ENCODE measurements at places on chromosomes 3 and 15. TPM values are rescaled to one million over a fixed set of nuclear protein-coding genes. Genes with fewer than 3 reads are reported as not detected.

DNA sequence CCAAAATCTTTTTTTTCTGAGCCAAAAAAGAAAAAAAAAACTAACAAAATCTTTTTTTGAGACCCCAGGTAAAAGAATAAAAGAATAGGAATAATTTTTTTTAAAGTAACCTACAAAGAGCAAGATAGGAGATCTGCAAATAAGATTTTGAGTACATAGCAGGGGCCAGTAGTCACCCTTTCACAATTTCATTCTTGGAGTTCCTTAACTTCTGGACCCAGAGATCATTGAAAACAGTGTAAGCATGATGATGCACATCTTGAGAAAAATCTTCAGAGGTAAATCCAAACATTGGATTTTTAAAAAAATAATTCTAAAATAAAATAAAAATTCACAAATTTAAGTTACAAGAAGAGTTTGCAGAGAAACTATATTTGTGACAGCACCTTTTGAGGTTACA, 18.8 kb downstream of the TFRC start:
- no peaks in the 10 kb centered on the region for H3K4me1 ChIP-seq
- DNase-seq = no peak
- H3K4me3 ChIP-seq = no peak overlapping the region
- H3K27me3 ChIP-seq = no peaks in the 10 kb centered on the region
- H3K36me3 ChIP-seq = peaks cover 96% of the 10 kb centered on the region
- peak overlapping the region; percentile 15 for H3K27ac ChIP-seq

The TRH gene
- not detected for total RNA-seq

DNA sequence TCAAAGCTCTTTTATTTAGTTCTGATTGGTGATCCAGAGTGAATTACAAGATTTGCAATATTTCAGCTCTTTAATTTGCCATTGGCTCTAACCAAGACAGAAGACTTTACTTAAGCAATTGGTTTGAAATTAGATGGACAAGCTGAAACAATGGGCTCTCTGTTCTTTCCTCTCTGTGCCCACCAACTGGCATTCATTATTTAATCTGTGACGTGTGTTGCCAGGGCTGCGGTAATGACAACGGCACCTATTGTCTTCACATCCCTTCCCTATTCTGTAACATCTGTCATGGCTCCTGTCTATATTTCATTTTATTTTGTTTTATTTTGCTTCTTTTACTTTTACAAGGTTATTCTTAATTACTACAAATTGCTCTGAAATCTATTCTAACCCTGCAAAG, 33.9 kb downstream of the PLD1 start:
- DNase-seq = no peak
- H3K27me3 ChIP-seq = peaks cover 1% of the 10 kb centered on the region
- no peak overlapping the region for H3K27ac ChIP-seq
- H3K4me3 ChIP-seq = no peak overlapping the region
- no peaks in the 10 kb centered on the region for H3K36me3 ChIP-seq
- H3K4me1 ChIP-seq = no peaks in the 10 kb centered on the region

GRCh38 chr15:58931987-58932588, 1.4 kb downstream of the SLTM start:
- H3K27ac ChIP-seq = peak overlapping the region; percentile 97
- H3K36me3 ChIP-seq = peaks cover 28% of the 10 kb centered on the region
- peak overlapping the region; percentile 99 for H3K4me3 ChIP-seq
- DNase-seq = peak; percentile 3
- no peaks in the 10 kb centered on the region for H3K27me3 ChIP-seq

DNA sequence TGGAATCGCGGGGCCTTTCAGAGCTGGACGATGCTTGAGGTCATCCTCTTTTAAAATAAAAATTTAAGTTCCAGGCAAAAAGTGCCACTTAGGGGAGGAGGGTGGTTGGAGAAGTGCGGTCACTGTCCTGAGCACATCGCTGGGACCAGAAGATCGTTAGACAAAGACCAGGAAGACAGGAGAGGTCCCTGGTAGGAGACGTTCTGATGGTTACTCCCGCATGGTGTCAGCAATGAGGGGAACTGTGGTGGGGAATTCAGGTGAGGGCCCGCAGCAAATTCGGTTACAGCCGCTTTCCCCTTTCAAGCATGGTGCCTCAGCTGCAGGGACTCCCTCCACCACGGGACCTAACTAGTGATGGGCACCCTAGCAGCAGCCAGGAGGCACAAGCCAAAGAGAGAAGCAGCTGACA, 1.0 kb upstream of the ISY1 start:
- peak; percentile 53 for DNase-seq
- H3K27ac ChIP-seq = peak overlapping the region; percentile 98
- no peaks in the 10 kb centered on the region for H3K27me3 ChIP-seq
- H3K36me3 ChIP-seq = peaks cover 28% of the 10 kb centered on the region
- peak overlapping the region; percentile 98 for H3K4me3 ChIP-seq

The TRAIP gene
- total RNA-seq = 7.9 TPM

The DZIP1L gene
- total RNA-seq = not detected

- no peaks in the 10 kb centered on the region for H3K36me3 ChIP-seq
- no peaks in the 10 kb centered on the region for H3K4me1 ChIP-seq
- H3K27ac ChIP-seq = no peak overlapping the region
- no peaks in the 10 kb centered on the region for H3K27me3 ChIP-seq
- no peak for DNase-seq
- no peak overlapping the region for H3K4me3 ChIP-seq
These were observed 8.2 kb upstream of the PDHB start for GRCh38 chr3:58441514-58442450.

GRCh38 chr3:127988770-127989557, 63.3 kb upstream of the SEC61A1 start:
- no peaks in the 10 kb centered on the region for H3K4me1 ChIP-seq
- no peak overlapping the region for H3K4me3 ChIP-seq
- DNase-seq = no peak
- H3K27me3 ChIP-seq = no peaks in the 10 kb centered on the region
- no peak overlapping the region for H3K27ac ChIP-seq
- H3K36me3 ChIP-seq = no peaks in the 10 kb centered on the region

DNA sequence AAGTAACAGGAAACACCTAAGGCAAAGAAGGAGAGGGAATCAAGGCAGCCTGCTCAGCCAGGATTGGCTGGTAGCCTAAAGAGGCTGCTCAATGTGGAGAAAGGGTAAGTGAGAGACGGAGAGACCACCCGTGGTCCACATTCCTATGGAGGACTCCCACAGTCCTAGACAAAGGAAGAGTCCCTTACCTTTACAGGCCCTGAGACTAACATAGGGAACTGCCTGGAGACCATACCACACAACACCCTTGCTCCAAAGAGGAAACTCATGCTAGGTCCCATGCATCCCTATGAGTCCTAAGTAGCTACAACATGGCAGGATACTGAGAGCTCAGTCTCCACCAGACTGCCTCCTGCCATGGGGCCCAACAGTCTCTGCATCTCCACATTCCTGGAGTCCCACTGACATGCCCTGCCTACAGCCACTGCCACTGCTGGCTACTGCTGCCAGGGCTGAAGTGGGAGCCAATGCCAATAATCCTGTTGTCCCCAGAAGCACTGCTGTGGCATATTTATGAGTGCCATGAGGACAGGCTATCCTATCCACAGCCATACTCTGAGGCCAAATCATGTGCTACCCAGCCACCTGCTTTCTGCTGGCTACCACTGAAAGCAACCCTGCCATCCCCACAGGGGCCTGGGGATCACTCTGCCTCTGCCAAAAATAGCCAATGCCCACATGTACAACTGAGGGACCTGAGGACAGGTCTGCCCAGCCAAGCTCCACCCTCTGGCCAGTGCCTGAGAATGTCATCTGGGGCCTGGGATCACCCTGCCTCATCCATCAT, 45.0 kb downstream of the COPS2 start:
- no peak for DNase-seq
- no peak overlapping the region for H3K27ac ChIP-seq
- no peak overlapping the region for H3K4me3 ChIP-seq
- H3K27me3 ChIP-seq = no peaks in the 10 kb centered on the region

GRCh38 chr3:158737410-158737809, 5.2 kb upstream of the RARRES1 start:
- H3K27me3 ChIP-seq = no peaks in the 10 kb centered on the region
- no peak overlapping the region for H3K27ac ChIP-seq
- H3K36me3 ChIP-seq = no peaks in the 10 kb centered on the region

DNA sequence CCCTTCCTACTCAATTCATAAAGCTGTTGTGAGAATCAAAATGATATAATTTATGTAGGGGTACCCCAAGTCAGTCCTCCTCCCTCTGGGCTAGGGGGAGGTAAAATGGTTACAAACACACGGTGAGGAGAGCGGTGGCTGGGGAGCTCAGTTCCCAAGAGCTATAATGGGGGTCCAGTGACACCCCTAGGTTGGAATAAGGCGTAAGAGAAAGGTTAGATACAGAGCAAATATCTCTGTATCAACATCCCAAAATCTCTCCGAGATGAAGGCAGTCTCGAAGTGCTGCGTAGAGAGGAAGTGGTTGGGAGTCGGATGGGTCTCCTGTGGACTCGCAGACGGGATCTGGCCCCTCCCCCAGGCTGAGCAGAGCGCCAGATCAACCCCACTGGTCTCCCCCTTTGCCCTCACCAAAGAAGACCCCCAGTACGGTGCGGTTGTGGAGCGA, 1.8 kb downstream of the DUOX2 start:
- no peak overlapping the region for H3K4me3 ChIP-seq
- no peak for DNase-seq
- H3K27ac ChIP-seq = no peak overlapping the region
- H3K4me1 ChIP-seq = peaks cover 34% of the 10 kb centered on the region
- peaks cover 24% of the 10 kb centered on the region for H3K27me3 ChIP-seq

DNA sequence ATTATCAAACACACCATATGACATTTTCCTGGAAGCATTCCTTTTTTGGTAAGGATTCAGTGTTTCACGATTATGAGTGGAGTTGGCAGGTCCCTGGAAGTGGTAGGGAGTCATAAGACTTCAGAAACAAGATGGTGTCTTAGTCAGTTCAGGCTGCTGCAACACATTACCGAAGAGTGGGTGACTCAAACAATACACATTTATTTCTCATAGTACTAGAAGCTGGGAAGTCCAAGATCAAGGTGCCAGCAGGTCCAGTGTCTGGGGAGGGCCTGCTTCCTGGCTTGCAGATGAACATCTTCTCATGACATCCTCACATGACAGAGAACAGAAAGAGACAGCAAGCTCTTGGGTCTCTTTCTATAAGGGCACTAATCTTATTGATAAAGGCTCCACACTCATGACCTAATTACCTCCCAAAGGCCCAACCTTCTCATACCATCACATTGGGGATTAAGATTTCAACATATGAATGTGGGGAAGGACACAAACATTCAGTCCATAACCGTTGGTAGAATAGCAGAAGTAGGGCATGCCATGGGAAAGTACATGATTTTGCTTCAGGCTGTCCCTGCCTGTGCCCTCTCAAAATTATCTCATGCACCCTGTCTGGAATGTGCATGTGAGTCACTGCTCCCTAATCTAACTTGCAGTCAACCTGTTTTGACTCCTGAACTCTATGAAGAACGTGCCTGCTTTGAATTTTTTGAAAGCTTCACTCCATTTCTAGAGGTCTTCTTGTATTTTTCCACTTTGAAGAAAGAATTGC, 72.5 kb downstream of the GTPBP8 start:
- no peak for DNase-seq
- no peak overlapping the region for H3K27ac ChIP-seq
- H3K4me1 ChIP-seq = no peaks in the 10 kb centered on the region
- H3K4me3 ChIP-seq = no peak overlapping the region

The AMT gene
- total RNA-seq = 13.3 TPM

The SLC6A11 gene
- not detected for total RNA-seq

DNA sequence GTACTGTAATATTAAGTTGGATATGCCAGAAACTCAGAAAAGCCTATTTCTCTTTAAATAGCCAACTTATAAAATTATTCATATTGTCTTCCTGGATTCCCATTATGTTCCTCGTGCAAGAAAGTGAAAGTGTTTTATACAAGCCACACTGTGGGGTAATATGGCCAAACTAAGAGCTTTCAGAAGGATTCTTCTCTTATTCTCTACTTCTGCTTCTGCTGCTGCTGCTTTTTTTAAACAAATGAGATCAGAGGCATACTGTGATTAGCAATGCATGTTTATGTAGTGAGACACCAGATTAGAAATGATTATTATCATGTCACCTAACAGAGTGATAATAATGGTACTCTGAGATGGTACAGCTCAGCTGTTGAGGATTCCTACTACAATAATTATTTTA, 1026.5 kb upstream of the CFAP20DC start:
- DNase-seq = no peak
- peak overlapping the region; percentile 78 for H3K4me3 ChIP-seq
- no peaks in the 10 kb centered on the region for H3K27me3 ChIP-seq
- H3K4me1 ChIP-seq = peaks cover 56% of the 10 kb centered on the region

The HDGFL3 gene
- total RNA-seq = 1.2 TPM

The PRTG gene
- not detected for total RNA-seq

The FBXO22 gene
- 11.3 TPM for total RNA-seq

DNA sequence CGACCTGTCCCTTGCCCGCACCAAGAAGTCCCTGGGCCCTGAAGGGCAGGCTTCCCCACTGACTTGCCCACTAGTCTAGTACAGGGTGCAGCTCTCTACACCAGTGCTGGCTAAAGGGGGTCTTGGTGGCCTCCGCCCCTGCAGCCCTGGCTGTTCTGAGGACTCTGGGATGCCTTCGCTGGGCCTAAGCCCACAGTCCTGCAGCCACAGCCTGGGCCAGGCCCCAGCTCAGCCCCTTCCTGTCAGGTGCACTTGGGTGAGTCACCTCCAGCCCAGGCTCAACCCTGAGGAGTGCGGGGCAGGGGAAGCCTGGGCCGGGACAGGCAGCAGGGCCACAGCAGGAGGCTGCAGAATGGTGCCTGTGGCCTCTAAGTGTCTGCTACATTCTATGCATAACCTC, 971 bp downstream of the C3orf22 start:
- no peaks in the 10 kb centered on the region for H3K4me1 ChIP-seq
- H3K27ac ChIP-seq = no peak overlapping the region
- H3K27me3 ChIP-seq = no peaks in the 10 kb centered on the region
- DNase-seq = no peak
- H3K4me3 ChIP-seq = no peak overlapping the region

The FGF12 gene
- not detected for total RNA-seq

- DNase-seq = no peak
- H3K4me3 ChIP-seq = peak overlapping the region; percentile 94
- peaks cover 46% of the 10 kb centered on the region for H3K4me1 ChIP-seq
- peaks cover 4% of the 10 kb centered on the region for H3K27me3 ChIP-seq
These were observed 1.8 kb downstream of the DIPK2A start for GRCh38 chr3:143973259-143974021.

GRCh38 chr15:81227716-81228115, 31.0 kb downstream of the IL16 start:
- no peaks in the 10 kb centered on the region for H3K36me3 ChIP-seq
- H3K27me3 ChIP-seq = no peaks in the 10 kb centered on the region
- DNase-seq = no peak
- H3K4me3 ChIP-seq = no peak overlapping the region

Data from CD4-positive, CD25-positive, alpha-beta regulatory T cell (primary cell).